ENCODE measurements at places on chromosomes 1 and 21. TPM values are rescaled to one million over a fixed set of nuclear protein-coding genes. Genes with fewer than 3 reads are reported as not detected.
A peak's percentile ranks its signal among the peaks of the same experiment; 100 is the strongest.

- DNase-seq: no peak
Measured at GRCh38 chr1:55244476-55245099, 29.4 kb upstream of the USP24 start.

GRCh38 chr1:29880556-29880955 lies 644.2 kb downstream of the PTPRU start:
- DNase-seq: no peak

DNA sequence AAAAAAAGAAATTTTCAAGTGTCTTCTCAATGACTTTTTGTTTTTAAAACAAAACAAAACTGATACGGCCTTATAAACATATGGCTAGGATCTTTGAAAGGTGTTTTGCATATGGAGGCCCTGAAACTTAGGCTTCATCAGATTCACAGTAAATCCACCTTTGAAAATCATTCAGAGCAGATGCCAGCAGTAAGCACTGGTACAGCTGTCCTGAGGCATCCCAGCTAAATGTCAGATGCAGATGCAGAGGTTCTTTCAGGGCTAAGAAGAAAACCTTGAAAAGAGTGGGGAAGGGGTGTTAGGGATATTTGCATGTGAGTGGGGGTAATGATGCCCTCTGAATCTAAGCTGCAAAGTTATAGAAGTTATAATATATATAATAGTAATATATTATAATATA lies 56.2 kb upstream of the GNG12 start:
- no peak for DNase-seq

DNA sequence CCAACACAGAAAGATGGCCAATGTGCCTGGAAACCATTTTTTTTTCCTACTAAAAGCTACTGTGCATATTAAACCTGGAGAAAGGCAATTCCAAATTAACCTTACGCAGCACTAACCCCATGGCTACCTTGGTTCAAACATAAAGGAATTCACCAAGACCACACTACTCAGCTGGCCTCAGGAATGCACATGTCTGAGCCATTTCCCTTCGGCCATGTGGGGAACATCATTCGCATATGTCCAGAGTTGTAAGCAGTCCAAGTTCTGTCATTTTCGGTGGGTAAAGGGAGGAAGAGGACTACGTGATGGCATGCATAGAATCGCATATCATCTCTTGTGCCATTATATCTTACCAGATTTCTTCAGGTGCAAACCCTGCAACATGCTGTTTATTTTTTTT lies 175.4 kb downstream of the NTMT2 start:
- no peak for DNase-seq

DNA sequence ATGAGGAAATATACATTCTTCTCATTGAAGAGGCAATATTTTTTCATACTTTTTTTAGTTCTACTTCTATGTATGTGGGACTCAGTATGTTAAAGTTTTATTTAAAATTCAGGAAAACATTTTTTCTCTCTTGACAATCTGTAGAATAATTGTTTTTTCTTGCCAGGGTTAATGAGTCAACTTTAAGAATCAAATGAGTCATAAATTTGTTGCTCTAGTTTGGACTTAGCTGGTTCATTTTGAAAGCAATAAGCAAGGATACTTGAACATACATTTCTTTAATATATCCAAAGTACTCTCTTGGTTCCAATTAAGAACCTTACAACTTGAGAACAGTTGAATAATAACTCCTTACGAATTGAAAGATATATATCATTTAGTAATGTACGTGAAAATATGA lies 1145.3 kb upstream of the B3GALT2 start:
- no peak for DNase-seq

GRCh38 chr1:16387201-16388188 lies 20.5 kb downstream of the SZRD1 start:
- no peak for DNase-seq

DNA sequence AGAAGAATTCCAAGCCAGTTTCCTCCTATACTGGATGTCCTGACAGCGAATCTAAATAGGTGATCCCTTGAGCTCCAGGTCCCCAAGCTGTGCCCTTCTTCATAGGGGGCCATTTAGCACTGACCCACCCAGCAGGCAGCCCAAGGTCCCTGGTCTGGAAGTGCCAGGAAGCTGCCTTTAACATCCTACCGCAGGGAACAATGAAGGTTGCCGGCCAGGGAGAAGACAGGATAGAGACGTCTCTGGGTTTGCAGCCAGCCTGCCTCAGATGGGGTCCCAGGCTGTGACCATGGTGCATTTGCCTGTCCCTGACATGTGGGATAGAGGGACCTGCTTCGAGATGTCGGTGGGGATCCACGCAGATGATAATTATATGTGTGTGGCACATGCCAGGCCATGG lies 2.7 kb upstream of the RIPK4 start:
- DNase-seq: no peak

DNA sequence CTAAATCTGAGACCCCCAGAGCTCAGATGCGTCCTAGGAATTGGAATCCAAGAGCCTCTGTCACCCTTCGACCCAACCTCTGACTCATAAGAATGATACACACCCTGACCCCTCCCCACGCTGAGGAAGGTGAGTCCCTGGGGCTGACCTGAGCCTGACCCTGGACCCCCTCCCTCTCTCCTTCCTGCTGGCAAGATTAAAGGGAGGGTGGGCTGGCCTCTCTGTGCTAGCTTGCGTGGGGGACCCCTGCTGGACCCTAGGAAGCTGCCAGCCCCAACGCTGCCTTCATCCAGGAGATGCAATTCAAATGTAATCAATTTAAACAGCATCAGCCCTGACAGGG lies 627 bp downstream of the PLEKHA6 start:
- no peak for DNase-seq

- DNase-seq: no peak
Measured at GRCh38 chr1:94036730-94037129, 84.2 kb downstream of the ABCA4 start.

- no peak for DNase-seq
Measured at GRCh38 chr1:232587141-232588008, 42.6 kb downstream of the SIPA1L2 start.

- peak; percentile 27 for DNase-seq
Measured at GRCh38 chr1:110524311-110525248, 5.6 kb upstream of the KCNA10 start.

DNA sequence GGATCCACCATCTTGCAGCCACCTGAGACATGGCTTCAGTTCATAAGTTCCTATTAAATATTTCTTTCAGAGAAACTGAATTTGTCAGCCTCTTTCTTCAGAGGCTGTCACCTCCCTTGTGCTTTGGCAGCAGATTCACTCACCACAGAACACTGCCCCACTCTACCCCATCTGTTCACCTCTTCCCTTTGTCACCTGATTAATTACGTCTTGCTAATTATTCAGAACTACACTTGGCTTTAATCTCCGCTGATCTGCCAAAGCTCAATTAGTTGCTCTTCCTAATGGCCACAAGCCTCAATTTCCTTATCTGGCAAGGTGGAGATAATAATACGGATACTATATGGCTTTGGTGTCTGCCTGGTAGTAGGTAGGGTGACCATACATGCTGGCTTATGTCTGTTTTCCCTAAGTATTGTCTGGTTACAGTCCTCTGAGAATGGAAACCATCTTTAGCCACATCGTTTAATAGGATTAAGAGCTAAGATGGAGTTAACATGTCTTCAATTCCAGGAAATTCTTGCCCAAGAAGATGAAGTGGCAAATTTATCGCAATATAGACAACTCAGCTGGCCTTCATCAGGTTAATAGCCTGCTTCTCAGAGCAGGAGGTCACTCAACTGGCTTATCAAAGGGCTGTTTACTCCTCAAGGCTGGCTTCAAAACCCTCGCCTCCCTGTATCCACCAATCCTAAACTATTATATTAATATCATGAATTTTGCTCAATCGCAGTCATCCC lies 58.2 kb upstream of the ADAR start:
- no peak for DNase-seq

DNA sequence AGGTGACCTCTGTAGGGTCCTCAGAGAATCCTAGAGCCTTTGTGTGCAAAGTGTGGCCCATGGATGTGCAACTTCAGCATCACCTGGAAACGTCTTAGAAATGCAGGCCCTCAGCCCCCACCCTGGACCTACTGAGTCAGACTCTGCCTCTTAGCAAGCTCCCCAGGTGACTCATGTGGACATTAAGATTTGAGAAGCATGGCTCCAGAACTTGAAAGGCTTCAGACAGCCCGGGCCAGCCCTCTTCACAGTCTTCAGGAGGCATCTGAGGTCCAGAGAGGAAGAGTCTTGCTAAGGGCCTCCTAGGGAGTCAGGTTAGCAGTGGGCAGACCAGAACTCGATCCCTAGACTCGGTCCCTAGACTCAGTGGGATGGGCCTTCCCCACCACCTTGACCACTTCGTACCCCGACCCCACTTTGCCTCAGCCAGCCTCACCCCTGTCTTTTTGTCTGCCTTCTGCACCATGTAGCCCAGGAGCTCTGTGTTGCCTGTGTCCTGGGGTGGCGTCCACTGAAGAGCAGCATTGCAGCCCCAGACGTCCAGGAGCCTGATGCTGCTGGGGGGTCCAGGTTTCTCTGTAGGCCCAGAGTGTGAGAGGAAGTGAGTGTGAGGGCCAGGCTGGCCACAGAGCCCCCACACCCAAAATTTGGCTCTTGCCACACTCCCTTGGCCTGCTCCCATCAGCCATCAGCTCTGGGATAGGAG lies 4.8 kb downstream of the MYBPH start:
- no peak for DNase-seq

GRCh38 chr1:79128722-79129121 lies 122.2 kb upstream of the ADGRL4 start:
- no peak for DNase-seq

GRCh38 chr1:229714306-229714705 lies 88.3 kb downstream of the URB2 start:
- no peak for DNase-seq

GRCh38 chr1:89939059-89939570 lies 55.8 kb upstream of the ZNF326 start:
- DNase-seq: no peak

The NTRK1 gene
- total RNA-seq: 0.89 TPM

The PARK7 gene
- 370 TPM for total RNA-seq

The BGLAP gene
- total RNA-seq: 1.4 TPM

The PTGFRN gene
- 60.6 TPM for total RNA-seq

The GBP7 gene
- total RNA-seq: not detected

The LEMD1 gene
- 11.9 TPM for total RNA-seq

The LRRC47 gene
- total RNA-seq: 48.0 TPM

The C1orf74 gene
- 5.6 TPM for total RNA-seq

The KCTD3 gene
- 46.7 TPM for total RNA-seq

The TIAM1 gene
- total RNA-seq: 47.8 TPM
